ENCODE measurements at places on chromosomes 16 and 17. TPM values are rescaled to one million over a fixed set of nuclear protein-coding genes. Genes with fewer than 3 reads are reported as not detected.
A peak's percentile ranks its signal among the peaks of the same experiment; 100 is the strongest.

Gene GPATCH8
- 19.1 TPM for total RNA-seq

- DNase-seq, result no peak
Observed at GRCh38 chr16:26070302-26071100, 378.7 kb downstream of the HS3ST4 start.

- no peak for DNase-seq
Observed at GRCh38 chr16:3590736-3591435, 13.7 kb upstream of the NLRC3 start.

Gene RAB26
- 55.2 TPM for total RNA-seq

GRCh38 chr17:33667671-33668070 is 374.6 kb upstream of the ASIC2 start:
- no peak for DNase-seq

DNA sequence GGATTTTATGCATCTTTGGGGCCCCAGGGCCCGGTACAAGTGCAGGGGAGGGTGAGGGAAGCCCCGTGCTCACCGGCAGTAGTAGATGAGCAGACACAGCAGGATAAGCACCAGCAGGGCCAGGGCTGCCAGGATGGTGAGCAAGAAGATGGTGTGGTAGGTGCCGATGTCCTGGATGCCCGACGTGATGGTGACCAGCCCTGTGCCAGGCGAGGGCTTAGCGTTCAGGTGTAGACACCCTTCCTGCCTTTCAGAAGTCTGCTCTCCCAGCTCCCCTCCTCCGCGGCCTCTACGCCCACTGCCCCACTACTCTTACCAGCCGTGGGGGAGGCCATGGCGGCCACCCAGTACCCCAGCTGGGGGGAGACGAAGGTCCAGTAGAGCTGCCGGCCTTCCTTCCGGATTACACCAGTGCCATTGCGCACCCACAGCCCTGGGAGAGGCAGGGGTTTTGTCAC is 8.0 kb downstream of the FAM171A2 start:
- no peak for DNase-seq

DNA sequence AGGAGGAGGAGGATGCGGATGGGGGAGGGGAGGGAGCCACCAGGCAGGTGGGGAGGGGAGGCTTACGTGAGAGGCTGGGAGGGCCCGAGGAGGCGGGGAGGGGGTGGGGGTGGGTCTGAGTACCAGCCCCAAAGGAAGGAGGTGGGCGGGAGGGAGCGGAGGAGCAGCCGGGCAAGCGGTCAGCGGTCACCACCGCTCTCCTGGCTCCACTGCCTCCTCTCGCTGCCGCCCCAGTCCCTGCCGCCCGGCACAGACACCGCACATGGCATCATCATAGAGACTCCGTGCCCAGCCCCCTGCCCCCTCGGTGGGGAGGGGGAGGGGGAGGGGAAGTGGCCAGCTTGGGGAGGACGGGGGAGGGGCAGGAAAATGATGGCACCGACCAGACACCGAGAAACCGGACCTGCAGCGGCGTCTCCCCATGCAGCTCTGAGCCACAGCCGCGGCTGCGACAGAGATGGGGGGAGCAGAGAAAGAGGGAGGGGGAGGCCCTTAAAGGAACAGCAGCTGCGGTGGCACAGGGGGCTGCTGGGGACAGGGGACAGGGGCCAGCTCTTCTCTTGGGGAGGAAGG is at the start of gene TLCD3B:
TSS of gene TLCD3B (minus strand) at position 431 of the 573 bp plus-strand sequence. CDS start 744 bp downstream, outside the sequence.
- peak; percentile 80 for DNase-seq

Gene HSPB9
- not detected for total RNA-seq

Gene IRX3
- total RNA-seq, result not detected

- no peak for DNase-seq
Observed at GRCh38 chr17:13162361-13162760, 144.5 kb upstream of the ELAC2 start.

Gene KCNH4
- total RNA-seq, result not detected
